Left colon (tissue), 2 donors: ENCODE measurements at places on chromosomes 3 and 15. TPM values are rescaled to one million over a fixed set of nuclear protein-coding genes. Genes with fewer than 3 reads are reported as not detected.

Gene NPRL2
- total RNA-seq: 23.5 TPM

DNA sequence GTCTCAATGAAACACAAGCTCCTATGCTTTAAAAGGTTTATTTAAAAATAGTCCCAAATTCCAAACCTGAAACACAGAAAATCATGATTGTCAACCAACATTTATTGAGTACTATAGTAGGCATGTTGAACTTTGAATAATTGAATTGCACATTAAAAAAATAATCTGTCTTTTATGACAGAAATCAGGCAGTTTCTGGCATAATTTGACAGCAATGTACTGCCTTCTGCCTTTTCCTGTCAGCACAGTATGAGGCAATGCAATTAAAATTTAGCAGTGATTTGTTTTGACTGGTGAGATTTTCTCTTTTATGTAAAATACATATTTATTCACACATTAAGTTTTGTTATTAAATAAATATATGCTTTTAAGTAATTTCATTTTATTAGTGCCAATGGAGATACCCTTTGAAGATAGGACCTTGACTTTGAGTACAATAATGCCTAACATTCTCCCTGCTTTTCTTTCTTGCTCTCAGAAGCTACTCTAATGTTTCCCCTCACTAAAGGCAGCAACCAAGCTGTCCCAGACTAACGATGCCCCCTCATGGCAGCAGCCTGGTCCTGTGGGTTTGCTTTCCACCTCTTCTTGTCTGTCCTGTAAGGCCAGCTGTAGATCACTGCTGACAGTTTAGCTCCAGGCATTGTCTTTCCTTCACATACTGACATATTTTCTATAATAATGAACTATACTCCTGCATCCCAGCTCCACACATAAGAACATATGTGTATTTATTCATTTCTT, 346.7 kb downstream of the IL20RB start:
- DNase-seq: no peak

DNA sequence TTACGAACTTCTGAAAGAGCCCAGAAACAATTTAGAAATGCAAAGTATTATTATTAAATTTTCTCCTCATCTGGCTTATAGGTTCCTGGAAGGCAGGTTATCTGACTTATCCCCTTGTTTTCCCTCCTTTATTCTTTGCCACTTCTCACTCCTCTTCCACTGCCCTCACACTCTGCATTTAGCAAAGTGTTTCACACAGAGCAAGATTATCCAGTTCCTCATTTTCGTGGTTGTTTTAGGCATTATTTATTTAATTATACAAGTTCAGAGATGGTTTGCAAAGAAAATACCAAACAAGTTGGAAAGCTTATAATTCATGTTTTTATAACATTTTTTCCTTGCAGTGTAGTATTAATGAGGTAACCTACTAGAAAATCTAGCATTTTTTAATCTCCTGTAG, 544.9 kb downstream of the NSUN3 start:
- DNase-seq: no peak

DNA sequence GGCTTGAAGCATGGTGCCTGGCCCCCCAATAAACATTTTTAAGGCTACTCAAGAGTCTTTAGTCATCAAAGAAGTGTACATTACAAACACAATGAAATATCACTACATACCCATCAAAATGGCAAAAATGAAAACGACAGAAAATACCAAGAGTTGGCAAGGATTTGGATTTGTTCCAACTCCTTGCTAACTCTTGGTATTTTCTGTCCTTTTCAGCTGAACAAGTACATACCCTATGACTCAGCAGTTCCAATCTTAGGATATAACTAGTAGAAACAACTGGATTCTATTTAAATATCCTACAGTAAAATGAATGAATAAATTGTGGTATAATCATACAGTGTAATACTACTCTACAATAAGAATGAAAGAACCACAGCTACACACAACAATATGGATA, 25.1 kb upstream of the GABPB1 start:
- no peak for DNase-seq

- no peak for DNase-seq
Observed at GRCh38 chr15:70535071-70535954, 228.0 kb downstream of the UACA start.

GRCh38 chr15:26318689-26319088, 454.2 kb downstream of the GABRB3 start:
- no peak for DNase-seq

DNA sequence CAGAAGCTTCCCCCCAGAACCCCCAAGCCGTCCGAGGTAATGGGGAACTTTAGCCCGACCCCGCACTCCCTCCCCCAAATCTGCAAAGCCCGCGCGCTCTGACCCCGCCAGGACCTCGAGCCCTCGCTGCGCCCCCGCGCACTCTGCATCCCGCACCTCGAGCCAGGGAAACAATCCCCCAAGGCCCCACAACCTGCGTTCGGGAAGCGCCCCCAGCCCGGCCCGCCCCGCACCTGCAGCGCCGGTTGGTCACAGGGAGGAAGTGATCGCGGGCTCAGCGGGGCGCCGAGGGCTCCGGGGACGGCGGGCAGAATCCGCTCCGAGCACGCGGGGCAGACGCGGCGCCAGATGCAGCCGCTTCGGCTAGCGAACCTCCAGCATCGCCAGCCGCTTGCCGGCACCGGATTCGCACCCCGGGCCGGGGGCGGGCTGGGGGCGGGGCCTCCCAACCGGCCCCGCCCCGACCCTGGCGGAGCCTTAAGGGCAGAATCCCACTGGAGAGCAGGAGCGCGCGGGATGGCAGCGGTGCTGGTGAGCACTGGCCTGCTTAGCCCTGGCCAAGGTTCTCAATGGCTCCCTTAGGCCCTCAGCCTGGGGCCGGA, at the start of gene CAMKV:
Gene CAMKV (minus strand): TSS at position 382 of the 602 bp plus-strand sequence. CDS start 7,518 bp downstream, outside the sequence.
- DNase-seq: no peak

DNA sequence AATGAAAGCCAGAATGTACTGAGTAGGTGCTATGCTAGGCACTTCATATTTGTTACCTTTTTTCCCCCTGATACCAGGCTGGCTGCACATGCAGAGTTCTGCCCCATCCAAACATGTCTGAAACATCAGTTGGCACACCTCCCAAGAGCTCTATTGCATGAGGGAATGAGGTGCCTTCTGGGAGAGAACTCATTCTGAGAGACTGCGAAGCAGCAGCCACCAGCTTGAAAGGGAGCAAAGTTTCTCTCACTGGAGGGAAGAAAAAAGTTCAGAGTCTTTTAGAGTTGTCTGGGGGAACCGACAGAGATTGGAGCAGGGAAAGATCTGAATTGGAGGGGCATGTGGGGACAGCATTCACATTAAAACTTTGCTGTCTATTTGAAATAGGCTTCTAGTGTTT, 84.1 kb downstream of the AGBL1 start:
- DNase-seq: no peak
